Natural killer cell (primary cell): ENCODE measurements at places on chromosomes 2 and 18. TPM values are rescaled to one million over a fixed set of nuclear protein-coding genes. Genes with fewer than 3 reads are reported as not detected.
A peak's percentile ranks its signal among the peaks of the same experiment; 100 is the strongest.

- DNase-seq, result no peak
Measured at GRCh38 chr2:218332920-218333645, 23.6 kb upstream of the CATIP start.

- DNase-seq, result no peak
Measured at GRCh38 chr2:164620873-164621763, at the start of gene GRB14. GRB14 (minus strand) TSS chr2:164621482; CDS start chr2:164621309, 173 bp downstream.

DNA sequence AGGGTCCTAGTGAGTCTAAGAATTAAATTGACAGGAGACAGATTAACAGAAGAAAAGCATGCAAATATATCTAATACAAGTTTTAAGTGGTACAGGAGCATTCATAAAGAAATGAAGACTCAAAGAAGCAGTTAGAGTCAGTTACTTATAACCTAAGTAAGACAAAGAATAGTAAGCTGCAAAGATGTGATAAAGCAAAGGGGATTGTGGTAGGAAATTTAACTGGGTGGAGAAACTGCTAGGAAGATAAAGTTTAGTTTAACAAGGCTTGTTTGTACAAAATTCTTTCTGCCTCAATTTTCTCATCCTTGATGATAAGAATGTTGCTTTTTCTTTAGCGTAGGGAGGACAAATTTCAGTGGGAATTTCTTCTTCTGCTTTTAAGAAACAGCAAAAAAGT, 35.5 kb upstream of the ST6GAL2 start:
- DNase-seq, result no peak

- no peak for DNase-seq
Measured at GRCh38 chr18:32468147-32468845, 2.4 kb downstream of the GAREM1 start.

ALPI gene
- not detected for total RNA-seq

DNA sequence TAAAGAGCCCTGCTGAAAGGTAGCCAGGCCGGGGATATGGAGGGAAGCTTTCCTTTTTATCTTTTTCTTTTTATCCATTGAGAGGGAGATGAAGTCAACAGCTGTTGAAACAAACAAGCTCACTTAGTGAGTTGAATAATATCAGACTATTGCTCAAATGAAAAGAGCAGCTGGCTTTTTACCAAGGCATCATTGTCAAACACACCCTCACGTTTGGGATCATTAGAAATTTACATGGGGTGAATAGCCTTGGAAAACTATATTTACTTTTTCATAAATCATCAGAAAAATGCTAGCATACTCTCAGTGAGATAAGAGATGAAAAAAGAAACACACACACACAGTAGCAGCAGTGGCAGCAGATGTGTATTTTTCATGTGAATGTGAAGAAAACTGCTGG, 71.5 kb upstream of the HNMT start:
- no peak for DNase-seq

FEV gene
- total RNA-seq, result not detected

GRCh38 chr2:150859162-150859561, 371.7 kb upstream of the RND3 start:
- DNase-seq, result no peak

GRCh38 chr2:10449838-10450691, 1.9 kb upstream of the ODC1 start:
- DNase-seq, result no peak

- DNase-seq, result no peak
Measured at GRCh38 chr18:32549248-32550110, 78.8 kb upstream of the GAREM1 start.

VWC2L gene
- not detected for total RNA-seq

- DNase-seq, result peak; percentile 69
Measured at GRCh38 chr18:80172056-80172455, 63.0 kb downstream of the ADNP2 start.

DNA sequence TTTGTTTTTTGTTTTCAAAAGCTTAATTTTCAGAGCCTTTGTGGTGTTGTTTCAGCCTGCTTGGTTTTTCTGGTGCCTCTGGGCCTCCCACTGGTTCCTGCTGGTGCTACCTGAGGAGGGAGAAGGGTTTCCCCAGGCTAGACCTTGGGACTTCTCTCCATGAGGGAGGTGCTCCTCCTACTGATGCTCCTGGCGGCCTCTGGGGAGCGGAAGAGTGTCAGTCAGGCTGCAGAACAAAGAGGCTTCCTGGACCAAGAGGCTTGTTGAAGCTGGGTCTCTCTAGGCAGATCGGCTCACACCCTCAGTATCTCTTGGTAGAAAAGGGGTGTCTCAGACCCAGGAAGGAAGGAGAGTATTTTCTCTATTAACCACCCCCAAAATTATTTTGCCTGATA, 32.2 kb downstream of the RFX8 start:
- no peak for DNase-seq

DNA sequence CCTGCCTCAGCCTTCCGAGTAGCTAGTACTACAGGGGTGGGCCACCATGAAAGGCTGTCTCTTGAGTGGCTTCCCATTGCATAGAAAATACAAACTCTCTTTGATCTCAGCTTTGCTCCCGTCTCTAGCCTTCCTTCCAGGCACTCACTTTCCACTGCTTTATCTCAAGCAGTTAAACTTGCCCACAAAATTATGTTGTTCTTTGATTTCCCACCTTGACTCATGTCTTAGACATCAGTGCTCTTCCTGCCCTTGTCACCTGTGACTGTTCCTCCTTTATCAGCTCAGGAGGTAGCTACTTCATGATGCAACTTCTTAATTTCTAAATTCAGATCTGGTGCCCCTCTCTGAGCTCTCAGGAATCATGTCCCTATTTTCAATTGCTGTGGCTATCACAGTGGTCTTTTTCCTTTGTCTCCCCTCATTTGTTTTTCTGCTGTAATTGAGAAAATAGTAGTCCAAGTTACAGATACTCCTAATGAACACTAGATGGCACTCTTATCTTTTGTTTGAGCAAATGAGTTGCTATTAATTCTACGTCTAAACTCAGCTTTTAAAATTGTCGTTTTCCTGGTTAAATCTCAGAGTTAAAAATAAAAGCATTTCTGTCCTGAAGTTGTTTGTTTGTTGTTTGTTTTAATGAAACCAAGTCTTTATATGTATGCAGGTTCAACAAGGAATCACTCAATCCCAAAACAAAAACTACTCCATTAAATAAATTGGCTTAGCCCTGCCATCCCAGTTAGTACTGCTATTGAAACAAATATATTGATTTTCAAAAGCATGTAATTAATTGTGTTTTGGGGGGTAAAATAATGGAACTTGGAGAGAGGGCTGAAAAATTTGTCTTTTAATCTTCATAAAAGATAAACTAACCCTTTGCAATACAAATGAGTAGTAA, 46.9 kb upstream of the GREB1L start:
- DNase-seq, result no peak

TUBA3D gene
- not detected for total RNA-seq

DNA sequence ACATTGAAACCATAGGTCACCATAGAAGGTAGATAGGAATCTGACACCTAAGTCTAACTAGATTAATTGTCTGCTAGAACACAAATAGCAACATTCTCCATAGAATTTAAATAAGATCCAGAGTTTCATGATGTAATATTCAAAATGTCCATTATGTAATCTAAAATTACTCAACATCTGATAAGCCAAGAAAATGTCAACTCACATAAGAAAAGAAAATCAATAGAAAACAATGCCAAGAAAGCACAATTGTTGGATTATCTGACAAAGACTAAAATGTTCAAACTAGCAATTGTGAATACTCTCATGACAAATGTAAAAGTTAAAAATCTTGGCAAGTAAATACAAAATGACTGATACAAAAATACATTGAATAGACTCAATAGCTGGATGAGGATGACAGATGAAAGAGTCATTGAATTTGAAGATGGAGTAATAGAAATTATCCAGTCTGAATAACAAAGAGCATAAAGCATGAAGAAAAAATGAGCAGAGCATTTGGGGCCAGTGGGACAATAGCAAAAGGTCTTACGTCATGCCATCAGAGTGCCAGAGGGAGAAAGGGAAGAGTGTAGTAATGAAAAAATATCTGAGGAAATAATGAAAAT, 358.6 kb downstream of the METTL4 start:
- DNase-seq, result no peak

DNA sequence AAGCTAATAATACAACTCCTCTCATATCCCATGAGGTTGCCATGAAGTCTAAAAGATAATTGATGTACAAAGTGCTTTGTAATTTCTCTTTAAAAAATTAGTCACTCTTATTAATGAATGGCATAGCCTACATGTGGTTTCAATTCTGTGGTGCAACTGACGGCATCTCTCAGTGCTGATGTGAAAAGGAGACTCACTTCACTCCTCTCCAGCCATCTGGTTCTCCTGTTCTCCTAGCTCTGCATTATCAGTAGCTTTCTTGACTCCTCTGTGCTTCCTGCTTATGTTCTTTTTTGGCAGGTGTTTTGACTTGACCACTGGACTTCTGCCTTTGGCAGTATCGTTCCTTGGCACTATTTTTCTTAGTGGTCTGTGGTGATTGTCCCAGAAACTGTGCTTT, 134.9 kb upstream of the ZFP36L2 start:
- DNase-seq, result no peak

DNA sequence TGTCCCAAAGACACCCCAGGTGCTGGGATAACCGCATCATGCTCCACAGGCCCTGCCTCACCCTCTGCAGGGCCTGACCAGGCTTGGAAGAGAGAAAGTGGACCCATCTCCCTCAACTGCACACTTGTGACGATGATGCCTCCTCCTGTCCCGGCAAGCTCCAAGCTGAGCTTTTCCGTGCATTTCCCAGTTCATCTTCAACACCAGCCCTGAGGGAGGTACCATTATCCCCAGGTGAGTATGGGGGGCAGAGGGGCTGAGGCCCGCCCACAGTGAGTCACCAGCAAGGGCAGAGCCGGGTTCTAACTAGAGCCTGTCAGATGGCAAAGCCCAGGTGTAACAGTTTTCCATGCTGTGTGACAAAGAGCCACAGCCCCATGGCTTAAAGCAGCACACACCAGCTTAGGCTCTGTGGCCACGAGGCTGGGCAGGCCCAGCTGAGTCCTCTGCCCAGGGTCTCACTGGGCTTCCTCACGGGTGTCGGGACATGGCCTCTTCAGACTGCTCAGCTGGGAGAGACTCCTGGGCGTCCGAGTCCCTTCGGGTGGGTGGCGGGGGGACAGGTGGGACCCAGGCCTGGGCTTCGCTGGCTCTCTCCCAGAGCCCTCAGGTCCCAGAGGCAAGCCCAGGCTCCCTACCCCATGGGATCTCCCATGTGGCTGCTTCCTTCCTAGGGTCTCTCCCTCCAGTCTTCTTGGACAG, 108.4 kb upstream of the OTOS start:
- DNase-seq, result no peak

TSPYL6 gene
- total RNA-seq, result not detected

CRYBA2 gene
- total RNA-seq, result not detected

- DNase-seq, result no peak
Measured at GRCh38 chr18:58038063-58038462, 6.0 kb upstream of the NEDD4L start.

CROCC2 gene
- not detected for total RNA-seq

EIPR1 gene
- 26.8 TPM for total RNA-seq
